ENCODE measurements at places on chromosomes 6 and 20.
A peak's percentile ranks its signal among the peaks of the same experiment; 100 is the strongest.

DNA sequence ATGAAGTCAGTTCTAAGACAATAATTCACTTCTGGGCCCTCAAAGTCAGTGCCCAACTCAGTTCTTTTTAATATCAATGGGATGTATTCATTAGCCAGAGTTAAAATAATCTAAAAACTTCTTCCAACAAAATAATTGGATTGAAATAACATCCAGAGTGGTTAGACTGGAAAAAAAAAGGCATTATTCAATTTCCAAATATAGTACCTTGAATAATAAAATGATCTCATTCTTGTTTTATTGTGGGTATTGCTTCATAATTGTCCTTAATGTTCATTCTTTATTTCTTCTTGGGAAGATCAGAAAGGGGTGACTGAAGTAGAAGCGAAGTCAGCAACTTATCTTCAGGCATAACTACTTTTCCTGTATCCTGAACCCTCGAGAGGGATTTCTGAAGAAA lies 85.1 kb upstream of the JARID2 start:
- no peak for DNase-seq

- DNase-seq = peak; percentile 15
Measured at GRCh38 chr6:127120023-127120786, 1.7 kb downstream of the RSPO3 start.

DNA sequence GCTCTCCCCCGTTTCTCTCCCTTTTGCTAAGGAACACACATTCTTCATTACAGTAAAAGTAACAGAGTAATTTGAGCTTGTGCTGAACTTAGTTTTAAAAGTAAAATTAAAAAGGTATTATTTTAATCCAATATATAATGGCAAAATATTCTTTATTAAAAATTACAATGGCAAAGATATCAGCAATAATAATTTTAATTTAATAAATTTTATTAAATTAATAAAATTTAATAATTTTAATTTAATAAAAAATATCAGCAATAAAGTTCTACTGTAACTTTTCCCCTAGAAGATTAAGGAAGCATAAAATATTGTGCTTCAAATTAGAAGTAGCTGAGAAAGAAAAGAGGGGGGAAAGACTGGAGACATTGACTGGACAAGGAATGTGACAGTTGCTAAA lies 32.5 kb downstream of the DSE start:
- no peak for DNase-seq

- DNase-seq = no peak
Measured at GRCh38 chr6:113491376-113491775, 365.8 kb upstream of the MARCKS start.

DNA sequence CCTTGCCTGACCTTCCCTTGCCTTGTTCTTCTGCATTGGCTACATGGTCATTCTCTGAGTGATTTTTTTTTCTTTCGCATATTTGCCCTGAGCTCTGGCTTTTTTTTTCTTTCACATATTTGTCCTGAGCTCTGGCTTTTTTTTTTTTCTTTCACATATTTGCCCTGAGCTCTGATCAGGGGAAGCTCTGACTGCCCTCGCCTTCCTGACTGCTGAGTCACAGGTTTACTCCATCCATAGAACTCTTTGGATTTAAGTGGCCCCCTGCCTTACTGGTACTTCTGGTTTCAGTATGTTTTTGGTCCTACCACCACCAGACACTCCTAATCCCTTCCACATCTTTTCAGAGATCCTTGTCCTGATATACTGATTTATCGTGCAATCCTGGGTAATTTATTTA lies 201.1 kb downstream of the OGFRL1 start:
- DNase-seq = no peak

DNA sequence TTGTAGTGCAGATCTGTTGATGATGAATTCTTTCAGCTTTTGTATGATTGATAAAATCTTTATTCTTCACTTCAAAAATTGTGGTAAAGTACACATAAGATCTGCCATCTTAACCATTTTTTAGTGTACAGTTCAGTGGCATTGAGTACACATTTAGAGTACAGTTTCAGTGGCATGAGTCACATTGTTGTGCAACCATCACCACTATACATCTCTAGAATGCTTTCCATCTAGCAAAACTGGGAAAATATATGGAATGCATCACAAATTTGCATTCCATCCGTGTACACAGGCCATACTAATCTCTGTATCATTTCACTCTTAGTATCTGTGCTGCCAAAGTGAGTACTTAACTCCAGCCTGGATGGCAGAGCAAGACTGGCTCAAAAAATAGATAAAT lies 28.7 kb downstream of the SIRPD start:
- DNase-seq = no peak

- no peak for DNase-seq
Measured at GRCh38 chr20:33233129-33233774, 2.5 kb upstream of the BPIFA1 start.

DNA sequence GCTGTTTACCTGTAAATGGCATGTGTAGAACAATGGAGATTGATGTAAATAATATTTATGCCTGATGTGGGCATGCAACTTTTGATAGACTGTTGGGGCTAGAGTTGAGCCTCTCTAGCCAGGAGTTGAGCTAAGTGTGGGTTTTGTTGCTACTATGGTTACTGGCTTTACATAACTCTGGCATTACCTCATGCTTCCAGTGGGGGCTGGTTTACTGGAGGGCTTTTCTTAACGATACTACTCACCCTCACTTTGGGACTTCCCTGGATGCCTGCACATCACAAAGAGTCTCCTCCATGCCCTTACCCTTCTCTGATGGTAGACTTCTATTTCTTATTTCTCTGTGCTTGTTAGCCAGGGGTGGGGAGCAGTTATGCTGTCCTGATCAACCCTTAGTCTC lies 524.6 kb upstream of the CDH4 start:
- no peak for DNase-seq

DNA sequence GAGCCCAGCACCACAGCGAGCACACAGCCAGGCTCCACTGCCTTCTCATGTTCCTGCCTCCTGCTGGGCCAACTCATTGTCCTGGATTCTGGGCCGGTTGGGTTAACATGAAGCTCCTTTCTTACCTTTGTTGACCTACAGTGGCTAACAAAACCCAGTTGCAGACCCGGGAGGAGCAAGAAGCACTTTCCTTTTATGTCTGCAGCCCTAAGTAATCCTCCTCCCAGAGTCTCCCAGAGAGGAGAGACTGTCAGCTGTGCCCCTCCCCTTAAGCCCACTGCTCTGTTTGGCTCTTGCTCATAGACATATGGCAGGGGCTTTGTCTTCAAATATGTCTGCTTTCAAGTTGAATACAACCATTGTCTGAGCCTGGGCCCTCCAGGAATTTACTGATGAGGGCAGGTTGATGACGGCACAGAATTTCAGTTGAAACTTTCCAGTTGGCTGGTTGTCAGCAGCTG lies 55.2 kb downstream of the PSMB1 start:
- peak; percentile 36 for DNase-seq

DNA sequence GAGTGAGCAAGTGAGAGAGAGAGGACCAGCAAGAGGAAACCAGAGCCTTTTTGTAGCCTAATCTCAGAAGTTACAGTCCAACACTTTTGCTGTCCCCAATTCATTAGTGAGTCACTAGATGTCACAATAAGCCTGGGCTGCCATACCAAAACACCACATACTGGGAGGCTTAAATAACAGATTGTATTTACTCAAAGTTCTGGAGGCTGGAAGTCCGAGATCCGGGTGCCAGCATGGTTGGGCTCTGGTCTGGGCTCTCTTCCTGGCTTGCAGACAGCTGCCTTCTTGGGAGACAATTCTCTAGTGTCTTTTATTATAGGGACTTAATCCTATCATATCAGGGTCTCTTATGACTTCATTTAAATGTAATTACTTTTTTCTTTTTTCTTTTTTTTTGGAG lies 50.7 kb upstream of the FERMT1 start:
- no peak for DNase-seq

DNA sequence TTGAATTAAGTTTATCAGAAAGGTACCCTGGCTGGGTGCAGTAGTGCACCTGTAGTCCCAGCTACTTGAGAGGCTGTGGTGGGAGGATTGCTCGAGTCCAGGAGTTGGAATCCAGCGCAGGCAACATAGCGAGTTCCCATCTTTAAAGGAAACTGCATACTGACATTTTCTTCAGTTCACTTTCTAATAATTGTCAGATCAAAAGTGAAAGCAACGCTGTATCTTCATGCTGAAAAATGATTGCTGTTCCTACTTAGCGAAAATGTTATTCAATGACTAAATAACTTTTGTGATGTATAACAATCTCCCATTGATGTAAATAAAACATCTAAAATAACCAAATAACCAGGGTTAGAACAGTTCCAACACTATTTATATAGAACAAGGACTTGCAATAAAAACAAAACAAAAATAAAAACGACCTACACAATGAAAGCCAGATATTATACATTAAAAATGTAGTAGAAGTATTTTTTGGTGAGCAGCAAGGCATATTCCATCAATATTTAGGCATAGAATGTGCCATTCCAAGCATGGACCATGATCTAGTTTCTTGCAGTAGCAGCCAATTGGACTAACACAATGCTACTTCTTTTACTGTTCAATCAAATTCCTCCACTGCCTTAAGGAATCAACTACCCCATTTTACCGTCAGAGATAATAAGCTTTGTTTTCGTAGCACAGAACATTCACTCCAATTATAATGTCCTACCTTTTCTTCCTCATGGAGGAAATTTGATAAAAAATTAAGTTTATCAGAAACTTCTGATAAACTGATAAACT lies 1.5 kb downstream of the LATS1 start:
- no peak for DNase-seq

DNA sequence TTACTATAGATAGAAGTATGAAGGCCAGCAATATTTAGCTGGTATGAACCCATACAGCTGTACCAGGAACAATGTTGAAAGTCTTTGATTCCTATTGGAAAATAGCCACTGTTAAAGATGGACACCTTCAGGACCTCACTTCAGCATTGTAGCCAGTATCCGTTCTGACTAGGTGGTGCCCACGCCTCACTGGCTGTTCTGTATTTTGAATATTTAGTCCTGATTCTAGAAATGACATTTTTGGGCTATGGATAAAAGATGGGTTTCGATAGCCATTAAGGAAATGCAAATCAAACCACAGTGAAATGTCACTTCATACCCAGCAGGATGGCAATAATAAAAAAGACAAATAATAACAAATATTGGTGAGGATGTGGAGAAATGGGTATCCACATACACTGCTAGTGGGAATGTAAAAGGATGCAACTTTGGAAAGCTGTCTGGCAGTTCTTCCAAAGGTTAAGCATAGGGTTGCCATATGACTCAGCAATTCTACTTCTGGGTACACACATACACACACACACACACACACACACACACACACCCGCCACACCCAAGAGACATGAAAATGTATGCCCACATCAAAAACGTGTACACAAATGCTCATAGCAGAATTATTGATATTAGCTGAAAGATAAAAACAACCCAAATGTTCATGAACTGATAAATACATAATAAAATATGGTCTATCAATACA lies 56.8 kb downstream of the UTRN start:
- DNase-seq = no peak

- no peak for DNase-seq
Measured at GRCh38 chr6:42404484-42404883, 47.2 kb downstream of the TRERF1 start.

DNA sequence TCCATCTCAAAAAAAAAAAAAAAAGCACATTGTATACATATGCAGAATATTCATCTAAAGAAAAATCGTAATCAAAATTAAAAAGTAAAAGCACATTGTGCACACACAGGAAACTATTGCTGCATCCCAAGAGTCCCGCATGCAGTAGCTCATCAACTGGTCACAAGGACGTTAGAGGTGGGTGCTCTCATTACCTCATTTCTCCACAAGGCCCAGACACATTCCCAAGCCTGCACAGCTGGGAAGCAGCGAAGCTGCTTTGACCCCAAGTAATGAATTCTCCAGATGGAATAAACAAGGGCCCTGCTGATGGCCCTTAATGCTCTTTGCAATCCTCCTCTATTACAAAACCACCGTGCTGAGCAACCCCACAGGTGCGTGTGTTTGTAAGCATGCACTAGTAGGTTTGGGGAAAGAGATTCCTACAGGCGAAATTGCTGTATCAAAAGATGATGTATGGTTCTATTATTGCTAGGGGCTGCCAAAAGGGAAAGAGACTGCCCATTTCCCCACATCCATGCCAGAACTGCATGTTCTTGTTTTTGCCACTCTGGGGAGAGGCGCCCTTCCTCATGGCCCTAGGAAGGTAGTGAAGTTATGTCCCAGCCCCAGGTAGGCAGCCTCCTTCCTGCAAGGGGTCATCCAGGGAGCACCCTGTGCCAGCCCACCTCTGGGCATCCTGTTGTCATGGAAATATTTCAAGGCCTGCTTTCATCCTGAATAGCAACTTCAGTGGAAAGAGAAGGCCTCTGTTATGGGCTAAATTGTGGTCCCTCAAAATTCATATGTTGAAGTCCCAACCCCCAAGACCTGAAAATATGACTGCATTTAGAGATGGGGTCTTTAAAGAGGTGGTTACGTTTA lies 34.6 kb upstream of the PTGIS start:
- DNase-seq = no peak

DNA sequence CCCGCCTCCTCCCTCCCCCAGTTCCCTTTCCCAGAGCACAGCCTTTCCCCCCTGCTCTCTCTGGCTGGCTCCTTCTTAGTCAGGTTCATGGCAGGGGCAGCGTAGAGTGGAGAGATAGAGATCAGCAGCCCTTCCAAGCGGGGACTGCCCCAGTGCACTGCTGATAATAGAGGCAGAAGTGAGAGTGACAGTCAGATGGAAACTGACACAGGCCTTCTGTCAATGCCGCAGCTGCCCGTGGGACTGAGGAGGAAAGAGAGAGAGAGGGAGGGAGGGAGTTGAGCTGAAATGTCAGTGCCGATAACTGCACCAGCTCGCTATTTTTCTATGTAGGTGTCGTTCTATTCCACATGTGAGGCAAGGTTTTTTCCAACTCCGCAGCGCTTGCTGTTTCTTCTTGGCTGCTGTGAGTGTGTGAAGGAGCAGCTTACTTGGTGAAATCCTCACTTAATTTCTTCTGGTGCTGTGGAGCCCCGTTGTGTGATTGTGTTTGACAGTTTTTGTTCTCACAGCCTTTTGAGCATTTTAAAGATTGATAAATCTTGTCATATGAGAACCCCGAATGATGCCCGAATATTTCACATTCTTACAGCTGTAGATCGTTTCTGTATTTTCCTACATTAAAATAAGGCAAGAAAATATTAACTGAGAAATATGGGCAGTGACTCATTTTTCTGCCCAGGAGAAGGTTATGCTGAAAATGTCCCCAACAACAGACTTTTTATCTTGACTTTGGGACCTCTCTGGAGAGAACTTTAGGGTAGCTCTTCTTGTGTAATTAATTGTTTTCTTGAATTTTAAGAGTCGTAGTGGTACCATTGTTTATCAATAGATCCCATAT lies 386.4 kb upstream of the MMS22L start:
- peak; percentile 93 for DNase-seq

- no peak for DNase-seq
Measured at GRCh38 chr6:90008908-90009501, 114.7 kb downstream of the GJA10 start.

Measured in brain (organoid and tissue), 16 donors.